ENCODE measurements at places on chromosomes 4 and X.

DNA sequence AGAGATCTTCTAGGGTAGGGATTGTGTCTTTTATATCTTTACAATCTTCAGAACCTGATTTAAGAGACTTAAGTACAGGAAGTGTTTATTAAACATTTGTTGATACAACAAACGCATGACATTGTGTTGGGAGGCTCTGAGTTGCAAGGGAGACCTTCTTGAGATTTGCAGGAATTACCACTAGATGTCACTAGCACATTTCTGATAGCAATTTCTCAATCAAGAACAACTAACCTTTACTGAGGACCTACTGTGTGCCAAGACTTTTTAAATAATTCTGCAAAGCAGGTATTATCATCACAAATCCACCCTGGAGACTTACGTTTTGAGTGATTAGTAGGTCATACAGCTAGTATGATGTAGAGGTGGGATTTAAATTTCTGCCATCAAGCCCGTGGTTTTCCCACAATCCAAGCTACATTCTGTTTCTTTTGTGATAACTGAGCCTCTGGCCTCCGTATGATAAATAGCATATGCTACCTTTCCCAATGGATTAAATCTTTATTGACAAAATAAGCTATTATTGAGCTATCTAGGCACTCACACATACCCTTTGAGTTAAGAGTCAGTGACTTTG lies 986.0 kb downstream of the CCSER1 start:
- no peak for DNase-seq

GRCh38 chrX:68732906-68733493 lies 85.5 kb downstream of the STARD8 start:
- DNase-seq: peak; percentile 50

GRCh38 chr4:189206953-189207352 lies 733.7 kb upstream of the FRG1 start:
- no peak for DNase-seq

DNA sequence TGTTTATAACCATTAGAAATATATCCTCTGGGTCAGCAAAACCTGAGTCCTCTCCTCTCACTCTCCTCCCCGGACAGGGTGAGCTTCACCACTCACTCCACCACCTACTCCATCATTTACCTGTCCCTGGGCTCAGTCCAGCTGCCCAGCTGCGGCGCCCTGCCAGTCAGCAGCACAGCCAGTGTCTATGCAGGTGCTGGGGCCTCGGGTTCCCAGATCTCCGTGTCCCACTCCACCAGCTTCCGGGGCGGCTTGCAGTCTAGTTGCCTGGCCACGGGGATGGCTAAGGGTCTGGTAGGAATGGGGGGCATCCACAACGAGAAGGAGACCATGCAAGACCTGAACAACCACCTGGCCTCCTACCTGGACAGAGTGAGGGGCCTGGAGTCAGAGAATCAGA lies 662.2 kb upstream of the ACTRT1 start:
- DNase-seq: no peak

DNA sequence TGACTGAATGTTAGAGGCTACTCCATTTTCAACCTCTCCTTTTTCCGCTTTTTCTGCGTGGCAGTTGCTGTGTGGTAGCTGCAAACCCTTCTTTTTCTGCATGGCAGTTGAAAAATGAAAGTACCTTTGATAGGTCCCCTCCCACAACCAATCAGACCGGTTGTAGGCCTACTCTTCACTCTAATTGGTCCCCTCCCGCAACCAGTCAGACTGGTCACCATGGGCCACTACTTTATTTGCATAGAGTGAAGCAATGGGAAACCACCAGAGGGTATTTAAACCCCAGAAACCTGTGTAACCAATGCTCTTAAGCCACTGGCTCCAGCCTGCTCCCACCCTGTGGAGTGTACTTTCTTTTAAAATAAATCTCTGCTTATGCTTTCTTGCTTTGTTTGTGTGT lies 877.8 kb downstream of the FAM133A start:
- DNase-seq: no peak

DNA sequence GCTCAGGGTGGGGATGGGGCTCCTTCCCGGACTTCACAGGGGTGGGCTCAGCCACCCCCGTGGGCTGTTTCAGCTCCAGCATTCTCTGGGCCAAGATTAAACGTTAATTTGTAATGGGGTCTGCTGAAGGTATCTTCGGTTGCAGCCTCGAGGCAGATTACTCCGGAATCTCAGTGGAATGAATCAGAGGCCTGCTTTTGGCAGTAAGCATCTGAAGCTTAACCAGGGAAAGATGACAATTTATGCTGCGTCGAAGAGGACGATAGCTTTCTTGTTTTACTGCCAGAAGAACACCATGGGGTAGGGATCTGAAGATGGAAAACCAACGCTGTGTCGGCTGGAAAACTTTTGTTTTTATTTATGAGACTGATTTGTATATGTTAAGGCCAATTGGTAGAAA lies 129.2 kb upstream of the MSX1 start:
- no peak for DNase-seq

- no peak for DNase-seq
These were observed 67.2 kb upstream of the ETNPPL start for GRCh38 chr4:108829966-108830492.

GRCh38 chr4:97396605-97397004 lies 746.7 kb downstream of the STPG2 start:
- no peak for DNase-seq

- DNase-seq: no peak
These were observed 1.0 kb upstream of the ANKRD17 start for GRCh38 chr4:73259571-73260090.

DNA sequence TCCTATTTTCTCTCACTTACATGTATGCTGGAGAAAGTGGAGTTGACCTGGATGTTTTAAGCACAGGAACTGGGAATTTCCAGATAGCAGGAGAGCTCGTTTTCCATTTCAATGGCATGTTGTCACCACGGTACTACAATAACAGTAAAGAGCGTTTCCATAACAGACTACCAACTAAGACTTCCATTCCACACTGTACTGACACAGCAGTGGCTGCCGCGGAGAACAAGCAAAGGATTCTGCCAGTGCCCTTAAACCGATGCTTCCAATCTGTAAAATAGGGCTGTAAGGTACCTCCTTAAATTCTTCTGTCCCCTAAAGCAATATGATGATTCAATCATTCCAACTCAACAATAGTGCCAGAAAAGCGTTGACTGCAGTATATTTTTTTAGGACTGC lies 143.9 kb downstream of the KLHL13 start:
- DNase-seq: no peak

GRCh38 chr4:74665346-74665745 lies 129.0 kb downstream of the BTC start:
- DNase-seq: no peak

DNA sequence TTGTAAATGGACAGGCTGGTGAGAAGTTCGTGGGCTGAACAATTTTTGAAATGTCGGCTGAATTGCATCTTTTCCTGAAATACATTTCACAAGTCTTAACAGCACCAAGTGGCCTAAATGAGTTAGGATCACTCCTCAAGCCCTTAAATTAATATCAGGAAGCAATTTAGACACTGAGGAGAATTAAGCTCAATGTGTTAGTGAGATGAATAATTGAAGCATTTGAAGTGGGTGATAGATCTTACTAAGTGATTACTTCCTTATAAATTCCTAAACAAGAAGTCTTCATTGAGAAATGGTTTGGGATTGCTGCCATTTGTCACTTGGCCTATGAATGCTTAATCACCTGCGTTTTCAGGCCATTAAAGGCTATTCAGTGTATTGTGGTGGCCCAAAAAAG lies 116.8 kb downstream of the NAA11 start:
- no peak for DNase-seq

DNA sequence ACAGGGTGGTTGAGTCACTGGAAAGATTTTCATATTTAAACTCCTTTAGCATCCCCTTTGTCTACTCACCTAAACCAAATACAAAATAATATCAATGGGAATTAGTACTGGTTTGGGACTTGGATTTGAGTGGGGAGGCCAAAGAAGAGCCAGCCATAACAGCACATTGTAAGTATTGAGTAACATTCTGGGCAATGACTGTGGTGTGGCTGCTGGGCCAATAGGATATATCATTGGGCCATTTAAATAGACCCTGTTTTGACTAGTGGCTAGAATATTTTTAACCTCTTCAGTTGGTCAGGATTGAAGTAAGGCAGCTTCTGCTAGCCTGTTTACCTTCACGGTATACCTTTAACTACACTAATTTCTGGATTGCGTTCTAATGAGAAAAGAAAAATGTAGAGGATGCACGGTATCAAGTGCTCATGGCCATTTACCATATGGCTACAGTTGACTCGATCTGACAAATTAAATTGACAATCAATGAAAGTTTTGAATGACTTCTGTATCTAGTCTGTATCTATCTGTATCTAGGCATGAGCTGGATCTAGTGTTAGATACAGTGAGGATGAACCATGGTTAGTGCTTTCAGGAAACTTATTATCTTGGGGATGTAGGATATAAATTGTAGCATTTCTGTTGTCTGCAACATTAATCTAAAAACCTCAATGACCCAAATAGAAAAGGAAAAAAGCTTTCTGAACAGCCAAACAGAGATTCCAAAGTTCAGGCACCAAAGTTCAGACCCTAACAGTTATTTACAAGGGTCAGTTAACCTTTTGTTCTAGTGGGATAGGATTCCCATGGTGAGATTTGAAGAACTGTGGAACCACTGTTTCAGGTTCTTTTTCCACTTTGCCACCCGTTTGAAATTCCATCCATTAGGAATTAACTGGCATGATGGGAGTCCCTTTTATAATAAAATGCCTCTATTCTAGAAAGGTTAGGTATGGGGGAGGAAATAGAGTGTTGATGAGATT lies 6.8 kb upstream of the ALB start:
- DNase-seq: no peak

DNA sequence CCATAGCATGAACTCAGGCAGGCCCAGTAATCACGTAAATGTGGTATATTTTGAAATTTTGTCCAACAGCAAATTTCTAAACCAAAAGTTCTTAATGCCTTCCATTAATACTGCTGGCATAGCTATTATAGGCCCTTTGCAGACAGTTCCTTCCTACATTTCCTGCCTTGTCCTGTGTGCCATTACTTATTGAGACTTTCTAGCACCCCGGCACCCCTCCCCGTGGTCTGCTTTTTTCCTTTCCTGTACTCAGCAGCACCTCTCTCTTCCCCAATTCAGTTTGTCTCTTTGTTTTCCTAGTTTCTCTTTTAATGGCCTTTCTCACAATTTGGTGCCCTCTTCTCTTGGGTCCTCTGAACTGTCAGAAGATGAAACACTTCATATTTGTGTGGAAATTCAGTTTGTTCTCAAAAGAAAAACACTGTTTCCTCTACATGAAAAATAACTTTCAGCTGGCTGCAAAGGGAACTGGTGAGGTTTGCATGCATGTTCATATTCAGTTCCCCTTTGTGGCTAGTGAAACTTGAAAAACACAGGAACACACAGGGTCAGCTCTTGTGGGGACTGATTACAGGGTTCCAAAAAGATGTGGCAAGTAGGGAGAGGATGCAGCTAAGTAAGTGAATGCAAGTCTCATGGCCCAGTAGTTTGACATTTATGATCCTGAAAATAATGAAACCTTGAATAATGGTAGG lies 17.1 kb downstream of the GPR34 start:
- no peak for DNase-seq

DNA sequence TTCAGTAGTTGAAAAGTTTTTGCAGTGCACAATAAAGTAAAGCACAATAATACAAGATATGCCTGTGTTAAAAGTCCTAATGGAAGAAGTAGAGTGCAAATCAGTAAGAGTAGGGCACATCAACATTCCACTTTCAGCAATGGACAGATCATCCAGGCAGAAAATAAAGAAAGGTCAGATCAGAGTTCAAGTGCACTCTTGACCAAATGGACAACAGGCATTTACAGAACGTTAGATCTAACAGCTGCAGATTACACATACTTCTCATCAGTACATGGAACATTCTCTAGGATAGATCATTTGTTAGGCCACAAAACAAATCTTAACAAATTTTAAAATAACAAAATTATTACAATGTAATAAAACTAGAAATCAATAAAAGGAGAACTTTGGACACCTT lies 1373.5 kb upstream of the PABPC4L start:
- DNase-seq: no peak

GRCh38 chr4:119048446-119048845 lies 87.2 kb upstream of the MYOZ2 start:
- DNase-seq: no peak

DNA sequence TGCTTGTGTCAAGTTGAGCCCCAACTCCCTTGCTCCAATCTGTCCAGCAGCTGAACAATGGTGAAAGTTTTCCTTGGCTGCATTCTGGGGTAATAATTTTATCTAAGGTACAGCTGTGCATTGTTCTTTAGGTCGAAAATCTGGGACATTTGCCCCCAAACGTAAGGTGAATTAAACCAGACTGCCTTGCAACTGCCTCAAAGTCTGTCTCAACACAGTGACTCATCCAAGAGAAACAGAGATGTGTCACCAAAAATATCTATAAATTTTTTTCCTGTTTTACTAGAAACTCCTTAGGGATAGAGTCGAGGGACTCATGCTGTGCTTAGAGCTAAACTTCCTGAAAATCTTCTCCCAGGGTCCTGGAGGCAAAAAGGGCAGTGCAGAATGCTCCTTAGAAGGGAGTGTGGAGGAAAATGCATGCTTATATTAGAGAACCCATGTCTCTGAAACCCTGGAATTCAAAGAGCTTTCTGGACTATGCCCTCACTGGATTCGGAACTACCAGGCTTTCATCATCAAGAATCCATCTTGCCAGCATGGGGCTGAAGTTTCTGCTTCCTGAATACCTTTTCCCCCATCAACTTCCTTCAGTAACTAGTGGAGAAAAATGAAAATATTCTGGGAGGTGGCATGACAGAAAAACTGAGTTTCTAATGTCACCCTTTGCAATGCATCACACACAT lies 115.7 kb downstream of the PALLD start:
- no peak for DNase-seq

- DNase-seq: no peak
These were observed 35.4 kb downstream of the SEL1L3 start for GRCh38 chr4:25827373-25827772.

DNA sequence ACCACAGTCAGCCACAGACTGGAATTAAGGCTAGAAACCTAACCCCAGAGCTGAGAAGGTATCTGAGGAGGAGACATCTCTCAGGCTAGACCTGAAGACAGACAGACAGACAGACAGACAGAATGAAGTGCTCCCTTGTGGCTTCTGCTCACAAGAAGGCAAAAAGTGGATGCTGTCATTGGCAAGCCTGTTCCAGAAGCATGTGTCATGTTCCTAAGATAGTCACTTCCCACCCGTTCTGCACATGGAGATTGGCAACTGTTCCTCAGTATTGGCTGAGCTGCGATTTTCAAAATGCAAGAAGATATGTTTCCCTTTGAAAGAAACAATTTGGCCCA lies 166.4 kb downstream of the NSUN7 start:
- DNase-seq: no peak

- DNase-seq: no peak
These were observed 34.5 kb downstream of the NSG1 start for GRCh38 chr4:4421356-4421755.

GRCh38 chr4:112201915-112202505 lies 29.6 kb upstream of the AP1AR start:
- no peak for DNase-seq

- DNase-seq: no peak
These were observed 95.2 kb upstream of the LNX1 start for GRCh38 chr4:53686521-53686920.

- DNase-seq: peak; percentile 70
These were observed 77.6 kb downstream of the CCKAR start for GRCh38 chr4:26412381-26413372.

GRCh38 chr4:83170952-83171399 lies 56.4 kb upstream of the PLAC8 start:
- DNase-seq: no peak
